ENCODE measurements at places on chromosomes 16 and 17.
A peak's percentile ranks its signal among the peaks of the same experiment; 100 is the strongest.

DNA sequence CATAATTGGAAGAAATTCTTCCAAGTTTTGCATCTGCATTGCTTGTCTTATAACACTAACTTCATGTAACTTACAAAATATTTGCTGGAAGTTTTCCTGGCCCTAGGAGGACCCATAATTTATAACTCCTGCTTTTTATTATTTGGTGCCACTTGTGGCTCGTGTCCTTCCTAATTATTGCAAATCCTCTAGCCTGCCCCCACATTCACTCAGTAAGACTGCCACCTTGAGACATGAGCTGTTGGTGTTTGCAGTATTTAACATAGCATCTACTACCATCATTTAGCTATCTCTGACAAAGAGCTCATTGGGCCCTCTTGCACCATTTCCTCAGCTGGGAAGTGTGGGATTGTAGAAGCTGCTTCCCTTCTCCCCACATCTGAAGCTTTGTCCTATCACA is 49.5 kb downstream of the FTO start:
- DNase-seq: no peak

GRCh38 chr16:13414154-13414553 is 505.8 kb upstream of the ERCC4 start:
- DNase-seq: no peak

DNA sequence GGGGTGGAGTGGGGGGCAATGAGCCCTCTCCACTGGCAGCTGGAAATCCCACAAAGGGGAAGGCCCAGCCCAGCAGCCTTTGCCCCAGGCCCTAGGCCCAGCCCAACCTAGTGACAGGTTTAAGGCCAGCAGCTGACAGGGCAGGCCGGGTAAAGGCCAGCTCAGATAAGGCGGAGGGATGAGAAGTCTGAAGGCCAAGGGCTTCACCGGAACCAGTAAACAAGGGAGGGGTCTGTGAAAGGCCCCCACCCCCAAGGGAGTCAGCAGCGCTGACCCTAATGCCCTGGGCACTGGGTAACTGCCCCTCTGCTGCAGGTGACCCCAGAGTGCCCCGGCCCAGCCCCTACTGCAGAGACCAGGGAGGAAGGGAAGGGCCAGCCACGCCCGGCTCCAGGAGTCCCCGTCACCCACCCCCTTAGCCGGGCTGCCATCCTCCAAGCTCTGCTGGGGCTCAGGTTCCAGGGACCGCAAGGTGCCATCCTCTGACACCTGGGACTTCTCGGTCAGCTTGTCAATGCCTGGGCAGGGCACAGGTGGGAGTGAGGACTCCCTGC is 17.5 kb downstream of the OTOP3 start:
- no peak for DNase-seq

DNA sequence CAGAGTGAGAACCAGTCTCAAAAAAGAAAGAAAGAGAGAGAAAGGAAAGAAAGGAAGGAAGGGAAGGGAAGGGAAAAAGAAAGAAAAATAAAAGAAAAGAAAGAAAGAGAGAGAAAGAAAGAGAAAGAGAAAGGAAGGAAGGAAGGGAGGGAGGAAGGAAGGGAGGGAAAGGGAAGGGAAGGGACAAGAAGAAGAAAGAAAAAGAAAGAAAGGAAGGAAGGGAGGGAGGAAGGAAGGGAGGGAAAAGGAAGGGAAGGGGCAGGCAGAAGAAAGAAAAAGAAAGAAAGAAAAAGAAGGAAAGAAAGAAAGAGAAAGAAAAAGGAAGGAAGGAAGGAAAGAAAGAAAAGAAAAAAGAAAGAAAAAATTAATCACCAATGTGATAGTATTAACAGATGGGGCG is 15.7 kb downstream of the SLC5A11 start:
- DNase-seq: no peak

DNA sequence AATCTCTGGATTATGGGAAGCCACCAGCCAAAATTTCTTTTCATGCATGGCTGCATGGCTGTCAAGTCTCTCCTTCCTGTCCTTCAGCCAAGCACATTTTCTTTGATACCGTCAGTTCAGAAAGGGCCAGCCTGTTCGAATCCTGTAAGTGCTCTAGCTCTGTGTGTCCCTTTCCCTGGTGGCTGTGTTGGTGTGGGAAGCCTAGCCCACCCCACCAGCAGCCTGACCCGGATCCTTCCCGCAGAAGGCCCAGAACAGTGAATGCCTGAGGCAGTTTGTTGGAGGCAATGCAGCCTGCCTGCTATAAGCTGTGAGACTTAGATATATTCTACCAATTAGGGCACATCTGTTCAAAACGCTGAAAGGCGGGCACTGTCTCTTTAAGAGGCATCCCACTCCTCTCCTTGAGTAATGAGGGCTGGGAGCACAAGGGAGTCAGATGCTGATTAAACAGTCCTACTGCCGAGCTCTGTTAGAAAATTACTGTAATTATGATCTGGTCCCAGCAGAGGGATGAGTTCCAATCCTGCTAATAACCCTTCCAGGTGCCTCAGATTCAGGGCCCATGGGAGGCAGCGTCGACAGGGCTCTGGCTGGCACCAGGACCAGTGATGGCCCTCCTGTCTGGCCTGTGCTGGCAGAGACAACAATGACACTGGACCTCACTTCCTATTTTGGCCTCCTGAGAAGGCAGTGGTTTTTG is 18.4 kb downstream of the SNX11 start:
- DNase-seq: no peak

GRCh38 chr16:73771196-73772064 is 525.2 kb upstream of the PSMD7 start:
- no peak for DNase-seq

- DNase-seq: peak; percentile 71
These were observed at the start of gene ITGB4 for GRCh38 chr17:75720656-75721462. Gene ITGB4, plus strand, starts transcription at chr17:75721459. Its CDS starts 3,245 bp downstream, at chr17:75724704.

DNA sequence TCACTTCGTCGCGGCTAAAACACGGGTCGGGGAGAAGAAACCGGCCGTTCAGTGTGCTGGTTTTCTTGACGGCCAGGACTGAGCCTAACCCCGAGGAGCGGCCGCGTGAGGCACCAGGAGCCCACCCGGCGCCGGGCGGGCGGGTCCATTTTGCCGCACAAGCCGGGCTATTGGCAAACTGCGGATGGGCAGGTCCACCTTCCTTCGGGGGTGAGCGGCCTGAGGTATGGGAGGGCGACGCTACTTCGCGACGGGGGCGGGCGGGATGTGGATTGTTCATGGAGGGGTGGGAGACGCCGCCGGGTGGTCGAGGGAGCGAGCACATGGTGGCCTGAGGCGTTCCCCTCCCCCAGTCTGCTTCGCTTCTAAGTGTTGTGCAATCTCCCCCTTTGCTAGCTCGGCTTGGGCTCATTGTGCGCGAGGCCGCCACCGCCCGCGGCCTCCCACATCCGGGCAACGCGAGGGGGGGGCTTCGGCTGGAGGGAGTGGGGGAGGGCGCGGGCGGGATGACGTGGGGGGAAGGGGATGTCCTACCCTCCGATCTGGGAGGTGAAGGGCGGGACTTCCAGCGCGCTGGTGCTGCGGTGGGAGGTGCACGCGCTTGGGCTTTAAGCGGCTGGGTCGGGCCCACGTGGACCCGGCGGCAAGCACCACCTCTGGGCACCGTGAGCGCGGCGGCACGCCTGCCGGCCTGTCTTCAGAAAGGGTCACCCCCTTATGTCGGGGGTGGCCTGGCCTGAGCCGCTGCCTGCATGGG is 5.9 kb upstream of the CD68 start:
- peak; percentile 94 for DNase-seq

- no peak for DNase-seq
These were observed 72.0 kb upstream of the TOX3 start for GRCh38 chr16:52618753-52619497.

- DNase-seq: no peak
These were observed 13.8 kb upstream of the NDUFAB1 start for GRCh38 chr16:23609929-23610328.

DNA sequence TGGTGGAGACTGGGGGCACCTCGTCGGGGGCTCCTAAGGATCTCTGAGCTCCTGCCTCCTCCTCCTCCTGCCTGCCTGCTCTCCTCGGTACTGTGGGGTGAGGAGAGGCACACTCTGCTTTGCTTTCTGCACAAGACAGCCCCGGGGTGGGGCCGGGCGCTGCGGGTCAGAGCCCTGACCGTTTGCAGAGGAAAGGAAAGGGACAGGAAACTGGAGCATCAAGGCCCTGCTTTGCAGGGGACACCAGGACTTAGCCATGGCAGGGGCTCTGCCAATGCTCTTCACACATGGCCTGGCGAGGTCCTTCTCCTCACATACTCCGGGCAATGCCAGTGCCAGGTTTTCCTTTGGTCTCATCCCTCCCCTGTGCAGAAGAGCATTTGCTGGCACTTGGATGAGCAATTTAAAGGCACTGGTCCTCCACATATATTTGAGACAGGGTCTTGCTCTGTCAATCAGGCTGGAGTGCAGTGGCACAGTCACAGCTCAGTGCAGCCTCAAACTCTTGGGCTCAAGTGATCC is 23.8 kb upstream of the DOC2B start:
- no peak for DNase-seq

GRCh38 chr16:893360-893759 is 77.4 kb downstream of the LMF1 start:
- no peak for DNase-seq

- DNase-seq: peak; percentile 22
These were observed 16.9 kb downstream of the DOC2B start for GRCh38 chr17:164303-165235.

GRCh38 chr16:67762385-67762784 is 43.3 kb upstream of the GFOD2 start:
- no peak for DNase-seq

DNA sequence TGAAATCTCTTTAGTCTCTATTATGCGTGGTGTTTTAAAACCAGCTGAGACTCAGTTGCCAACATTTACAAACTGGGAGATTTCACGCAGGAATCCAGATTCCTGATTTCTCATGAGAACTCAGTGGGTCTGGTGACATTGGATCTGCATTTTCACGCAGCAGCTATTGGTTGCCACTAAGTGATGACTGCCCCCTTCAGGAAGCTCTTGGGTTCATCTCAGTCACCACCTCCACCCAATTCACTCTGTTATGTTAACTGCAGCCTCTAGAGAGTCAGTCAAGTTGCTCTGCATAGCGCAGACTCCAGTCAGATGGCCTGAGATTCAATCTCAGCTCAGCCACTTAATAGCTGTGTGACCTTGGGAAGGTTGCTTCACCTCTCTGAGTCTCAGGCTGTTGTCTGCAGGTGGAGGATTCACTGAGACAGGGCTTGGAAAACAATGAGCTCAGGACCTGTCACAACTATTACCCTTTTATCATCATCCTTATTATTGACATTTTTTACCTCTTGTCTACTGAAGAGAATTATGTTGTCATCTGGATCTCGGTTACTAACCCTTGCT is 6.4 kb downstream of the SHISA9 start:
- no peak for DNase-seq

- no peak for DNase-seq
These were observed 962 bp downstream of the CSHL1 start for GRCh38 chr17:63910096-63910495.

Measured in CD4-positive, alpha-beta T cell treated with Interleukin-4 for 1 hour (primary cell).